ENCODE measurements at places on chromosomes 11 and 22. TPM values are rescaled to one million over a fixed set of nuclear protein-coding genes. Genes with fewer than 3 reads are reported as not detected.
A peak's percentile ranks its signal among the peaks of the same experiment; 100 is the strongest.

- DNase-seq: no peak
Measured at GRCh38 chr22:39472570-39473556, 16.1 kb downstream of the MGAT3 start.

- DNase-seq: no peak
Measured at GRCh38 chr11:97739932-97740800, 1280.6 kb upstream of the CNTN5 start.

DNA sequence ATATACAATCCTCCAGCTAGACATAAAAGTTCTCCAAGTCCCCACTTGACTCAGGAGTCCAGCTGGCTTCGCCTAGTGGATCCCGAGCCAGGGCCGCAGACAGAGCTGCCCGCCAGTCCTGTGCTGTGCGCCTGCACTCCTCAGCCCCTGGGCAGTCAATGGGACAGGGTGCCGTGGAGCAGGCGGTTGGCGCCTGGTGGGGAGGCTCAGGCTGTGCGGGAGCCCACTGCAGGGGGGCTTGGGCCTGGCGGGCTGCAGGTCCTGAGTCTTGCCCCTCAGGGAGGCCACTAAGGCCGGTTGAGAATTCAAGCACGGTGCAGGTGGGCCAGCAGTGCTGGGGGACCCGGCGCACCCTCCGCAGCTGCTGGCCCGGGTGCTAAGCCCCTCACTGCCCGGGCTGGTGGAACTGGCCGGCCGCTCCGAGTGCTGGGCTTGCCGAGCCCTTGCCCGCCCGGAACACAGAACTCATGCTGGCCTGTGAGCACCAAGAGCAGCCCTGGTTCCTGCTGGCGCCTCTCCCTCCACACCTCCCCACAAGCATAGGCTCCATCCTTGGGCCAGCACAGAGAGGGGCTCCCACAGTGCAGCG, 884.8 kb upstream of the LRRC4C start:
- no peak for DNase-seq

GRCh38 chr11:12472401-12473005, 95.1 kb downstream of the PARVA start:
- no peak for DNase-seq

DNA sequence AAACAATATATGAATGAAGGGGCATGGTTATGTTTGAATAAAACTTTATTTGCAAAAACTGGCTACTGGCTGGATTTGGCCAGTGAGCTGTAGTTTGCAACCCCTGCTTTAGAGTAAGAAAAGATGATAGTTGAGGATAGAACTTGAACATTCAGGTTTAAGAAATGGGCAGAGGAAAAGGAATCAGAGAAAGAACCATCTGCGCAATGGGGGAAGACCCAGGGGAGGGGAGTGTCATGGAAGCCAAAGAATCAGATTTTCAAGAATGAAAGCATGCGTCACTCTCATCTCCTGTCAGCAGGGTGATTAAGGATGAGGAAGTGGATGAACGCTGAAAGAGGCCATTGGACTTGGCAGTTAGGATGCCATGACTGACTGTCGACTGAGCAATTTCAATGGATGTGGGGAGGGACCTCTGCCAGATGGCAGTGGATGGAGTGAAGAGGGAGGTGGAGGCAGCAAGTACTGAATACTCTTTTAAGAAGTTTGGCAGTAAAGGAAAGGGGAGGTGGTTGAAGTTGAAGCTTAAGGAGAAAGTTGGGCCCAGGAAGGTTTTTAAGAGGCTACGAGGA, 21.2 kb downstream of the FAT3 start:
- no peak for DNase-seq

OR9Q2 gene
- total RNA-seq: not detected

TLCD5 gene
- 2.7 TPM for total RNA-seq

DNA sequence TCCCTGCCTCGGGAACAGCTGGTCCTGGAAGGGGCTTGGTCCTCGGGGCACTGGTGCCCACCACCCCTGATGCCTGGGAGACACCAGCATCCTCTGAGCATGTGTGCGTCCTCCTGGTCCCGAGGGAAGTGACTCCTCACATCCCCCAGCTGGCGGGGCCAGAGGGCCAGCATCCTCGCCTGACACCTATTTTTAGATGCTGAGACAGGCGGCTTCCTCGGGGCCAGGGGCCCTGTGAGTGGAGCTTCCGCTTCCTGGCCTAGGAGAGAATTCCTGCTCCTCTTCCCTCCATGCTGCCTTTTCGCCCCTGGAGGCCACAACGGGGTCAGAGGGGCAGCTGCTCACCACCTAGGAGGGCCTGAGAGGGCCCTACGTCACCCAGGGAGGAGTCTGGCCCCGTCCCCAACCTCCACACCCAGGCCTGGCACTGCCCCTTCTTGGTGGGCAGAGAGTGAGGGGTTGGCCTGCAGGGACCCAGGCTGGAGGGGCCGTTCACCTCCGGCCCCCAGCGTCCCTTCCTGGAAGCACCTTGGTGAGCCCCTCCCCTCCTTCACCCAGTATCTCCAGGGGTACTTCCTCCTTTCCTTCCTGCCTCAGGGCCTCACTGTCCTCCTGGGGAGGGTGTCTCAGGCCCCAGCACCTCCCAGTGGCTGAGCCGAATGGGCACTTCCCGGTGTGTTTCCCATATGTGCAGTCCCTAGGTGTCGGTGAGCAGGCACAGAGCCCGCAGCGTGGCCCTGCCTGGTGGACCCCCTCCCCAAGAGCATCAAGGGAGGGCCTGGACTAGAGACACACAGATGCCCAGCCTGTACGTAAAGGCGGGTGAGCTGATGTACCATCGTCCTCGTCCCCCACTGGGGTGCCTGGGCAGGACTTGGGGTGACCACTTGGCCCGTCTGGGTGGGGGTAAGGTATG, 6.1 kb downstream of the CD81 start:
- no peak for DNase-seq

DNA sequence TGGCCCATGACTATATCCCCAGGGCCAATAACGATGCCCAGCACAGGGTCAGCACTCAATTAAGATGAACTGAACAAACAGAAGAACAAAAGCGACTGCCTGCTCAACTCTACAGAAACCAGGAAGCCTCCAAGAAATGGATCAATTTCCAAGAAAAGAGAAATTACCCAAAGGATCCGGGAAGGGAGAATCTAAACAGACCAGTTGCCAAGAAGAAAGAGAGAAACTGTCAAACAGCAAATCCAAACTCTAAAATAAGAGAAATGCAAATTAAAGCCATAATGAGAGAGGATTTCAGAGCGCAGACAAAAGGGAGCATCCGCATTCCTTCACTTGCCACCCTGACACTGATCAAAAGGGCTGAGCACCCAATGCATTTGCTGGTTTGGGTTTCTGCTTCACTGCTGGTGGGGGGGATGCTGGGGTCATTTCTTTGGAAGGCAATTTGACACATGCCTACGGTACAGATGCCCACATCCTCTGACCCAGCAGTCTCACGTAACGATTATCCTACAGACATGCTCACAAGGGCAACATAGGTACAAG, 37.7 kb upstream of the RFPL3 start:
- no peak for DNase-seq

DNA sequence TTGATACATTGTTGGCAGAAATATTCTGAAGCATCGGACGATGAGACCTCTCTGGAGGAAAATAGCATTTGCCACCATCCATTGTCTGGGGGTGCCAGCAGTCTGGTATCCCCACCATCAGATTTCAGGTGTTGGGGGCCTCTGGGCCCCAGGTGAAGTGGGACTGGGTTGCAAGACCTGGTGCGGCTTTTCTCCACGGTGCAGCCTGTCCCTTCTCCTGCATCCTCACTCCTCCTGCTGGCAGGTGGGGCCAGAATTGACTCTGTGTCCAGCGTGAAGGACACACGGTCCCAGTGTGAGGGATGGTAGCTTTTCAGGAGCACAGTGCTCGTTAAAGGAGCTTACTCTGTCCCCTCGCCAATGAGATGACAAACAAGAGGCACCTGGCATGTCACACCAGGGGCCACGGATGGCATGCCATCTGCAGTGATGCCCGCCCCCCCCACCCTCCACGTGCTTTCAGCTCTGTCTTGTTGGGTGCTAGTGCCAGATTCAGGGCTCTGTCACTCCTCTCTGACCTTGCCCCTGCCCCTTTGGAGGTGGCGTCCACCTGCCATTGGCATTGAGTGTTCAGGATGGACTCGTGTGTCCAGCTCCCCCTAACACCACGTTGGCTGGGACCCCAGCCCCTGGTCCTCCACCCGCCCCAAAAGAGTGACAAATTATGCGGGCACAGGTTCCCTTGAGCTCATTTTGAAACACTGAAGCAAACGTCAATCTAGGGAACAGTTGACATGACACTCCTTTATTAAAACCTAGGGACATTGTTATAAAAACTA, 62.4 kb downstream of the PARVG start:
- no peak for DNase-seq

MS4A12 gene
- total RNA-seq: not detected

- DNase-seq: no peak
Measured at GRCh38 chr11:105045676-105046296, 651 bp upstream of the CARD16 start.

- peak; percentile 84 for DNase-seq
Measured at GRCh38 chr11:25970726-25971508, 361.0 kb upstream of the ANO3 start.

FGF4 gene
- not detected for total RNA-seq

DNA sequence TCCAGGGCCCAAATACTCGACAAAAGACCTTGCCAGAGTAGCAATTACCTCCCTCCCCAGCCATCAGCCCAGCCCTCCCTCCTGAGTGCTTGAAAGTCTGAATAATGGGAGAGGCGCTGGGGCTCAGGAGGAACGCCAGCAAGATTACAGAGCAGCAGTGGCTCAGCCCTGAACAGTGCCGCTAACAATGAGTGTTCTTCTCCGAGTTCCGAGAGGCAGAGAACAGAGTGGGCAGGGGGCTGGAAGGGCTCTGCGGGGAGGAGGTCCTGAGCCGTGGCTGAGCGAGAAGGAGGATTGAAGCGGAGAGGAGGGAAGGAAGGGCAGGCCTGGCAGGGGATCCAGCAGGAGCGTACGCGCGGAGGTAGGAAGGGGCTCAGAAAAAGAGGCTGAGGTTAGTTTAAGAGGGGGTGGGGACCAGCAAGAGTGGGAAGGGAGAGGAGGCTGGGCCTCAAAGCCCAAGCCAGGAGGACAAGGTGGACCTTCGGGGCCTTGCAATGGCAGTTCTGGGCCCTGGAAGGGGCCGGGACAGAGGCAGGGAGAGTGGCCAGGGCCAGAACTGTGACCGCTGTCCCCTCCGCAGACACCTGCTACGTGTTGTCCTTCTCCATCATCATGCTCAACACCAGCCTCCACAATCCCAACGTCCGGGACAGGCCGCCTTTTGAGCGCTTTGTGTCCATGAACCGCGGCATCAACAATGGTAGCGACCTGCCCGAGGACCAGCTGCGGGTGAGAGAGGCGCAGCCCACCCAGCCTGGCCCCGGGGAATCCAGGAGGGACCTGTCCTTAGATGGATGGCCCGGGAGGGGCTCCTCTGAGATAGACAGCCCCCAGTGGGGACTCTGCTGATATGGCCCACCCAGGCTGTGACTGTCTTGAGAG, 20.6 kb downstream of the CYTH4 start:
- no peak for DNase-seq

GRCh38 chr11:131597890-131598289, 227.5 kb downstream of the NTM start:
- no peak for DNase-seq

DNA sequence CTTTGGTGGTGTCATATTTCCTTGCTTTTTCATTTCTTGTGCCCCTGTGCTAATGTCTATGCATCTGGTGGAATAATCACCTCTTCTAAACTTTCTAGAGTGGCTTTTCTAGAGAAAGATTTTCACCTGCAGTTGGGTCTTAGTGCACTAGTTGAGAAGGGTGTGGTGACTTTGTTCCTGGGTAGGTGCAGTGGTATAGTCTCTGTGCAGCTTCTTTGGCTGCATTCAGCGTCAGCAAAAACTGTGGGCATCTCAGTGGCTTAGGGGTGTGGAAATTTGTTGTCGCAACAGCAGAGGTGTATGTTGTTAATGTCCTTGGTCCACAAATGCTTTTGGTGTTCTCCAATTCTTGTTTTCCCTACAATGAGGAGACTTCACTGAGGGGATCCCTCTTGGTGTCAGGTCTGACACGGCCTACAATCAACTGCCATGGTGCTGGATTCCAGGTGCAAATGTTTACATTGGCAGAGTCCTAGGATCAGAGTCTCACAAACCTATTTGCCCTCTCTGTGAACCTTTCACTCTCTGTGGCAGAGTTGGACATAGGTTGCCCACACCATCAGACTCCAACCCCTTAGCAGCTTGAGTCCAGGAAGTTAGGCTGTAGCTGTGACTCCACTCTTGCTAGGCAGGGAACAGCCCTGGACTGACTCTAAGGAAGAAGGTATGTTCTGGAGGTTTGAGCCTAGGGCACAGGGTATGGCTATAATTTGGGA, 48.8 kb downstream of the GDPD4 start:
- DNase-seq: no peak

DNA sequence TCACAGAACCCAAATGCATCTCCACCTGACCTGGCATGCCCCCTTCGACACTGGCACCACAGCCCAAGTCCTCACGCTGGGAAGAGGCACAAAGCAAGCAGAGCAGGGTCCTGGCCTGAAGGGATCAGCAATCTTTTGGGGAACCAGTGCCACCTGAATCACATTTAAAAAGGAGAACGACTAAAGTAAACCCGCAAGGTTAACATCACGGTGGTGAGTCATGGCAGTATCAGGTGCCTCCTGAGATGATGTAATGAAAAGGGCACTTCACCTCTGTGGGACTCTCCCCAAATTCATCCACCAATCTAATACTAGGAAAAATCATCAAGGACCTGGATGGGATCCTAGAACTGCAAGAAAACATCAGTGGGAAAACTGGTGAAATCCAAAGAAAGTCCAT, 44.9 kb downstream of the PACSIN2 start:
- peak; percentile 39 for DNase-seq

GRCh38 chr11:27291302-27291889, 71.6 kb downstream of the CCDC34 start:
- peak; percentile 83 for DNase-seq

APOBEC3A gene
- total RNA-seq: not detected

DNA sequence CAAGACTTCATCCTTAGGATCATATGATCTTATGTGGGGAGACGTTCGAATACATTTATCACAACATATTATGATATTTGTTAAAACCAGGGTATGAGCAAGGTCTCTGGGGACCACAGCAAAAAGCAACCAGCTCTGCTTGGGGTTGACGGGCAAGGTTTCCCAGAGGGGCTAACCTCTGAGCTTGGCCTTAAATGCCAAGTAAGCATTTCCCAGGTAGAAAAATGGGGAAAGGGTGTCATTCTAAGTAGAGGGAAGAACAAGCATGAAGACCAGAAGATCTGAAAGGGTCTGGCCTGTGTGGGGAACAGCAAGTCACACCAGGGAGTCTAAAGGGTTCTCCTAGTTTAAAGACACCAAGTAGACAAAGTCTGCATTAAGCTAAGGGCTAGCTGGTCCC, 24.1 kb downstream of the CLMP start:
- no peak for DNase-seq

GAL3ST3 gene
- total RNA-seq: not detected

GRCh38 chr11:24624432-24624831, 127.6 kb downstream of the LUZP2 start:
- no peak for DNase-seq

DNA sequence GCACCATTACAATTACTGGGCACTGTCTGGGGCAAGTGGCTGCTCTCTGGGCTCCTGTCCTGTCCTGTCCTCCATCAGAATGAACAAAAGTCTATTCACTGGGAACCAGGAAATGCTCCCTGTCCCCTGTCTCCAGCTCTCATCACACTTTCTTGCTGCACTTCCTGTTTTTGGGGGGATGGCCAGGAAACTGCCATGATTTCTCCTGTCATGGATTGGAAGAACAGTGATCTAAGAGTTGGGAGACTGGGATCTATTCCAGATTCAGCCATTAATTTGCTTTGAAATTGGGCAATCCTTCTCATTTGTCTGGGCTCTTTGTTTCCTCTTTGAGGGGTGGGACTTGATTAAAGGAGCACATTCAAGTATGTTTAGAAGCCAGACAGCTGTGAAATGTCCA, 61.4 kb upstream of the KIRREL3 start:
- DNase-seq: no peak
